ENCODE measurements at places on chromosomes 3 and 15. TPM values are rescaled to one million over a fixed set of nuclear protein-coding genes. Genes with fewer than 3 reads are reported as not detected.
A peak's percentile ranks its signal among the peaks of the same experiment; 100 is the strongest.

DNA sequence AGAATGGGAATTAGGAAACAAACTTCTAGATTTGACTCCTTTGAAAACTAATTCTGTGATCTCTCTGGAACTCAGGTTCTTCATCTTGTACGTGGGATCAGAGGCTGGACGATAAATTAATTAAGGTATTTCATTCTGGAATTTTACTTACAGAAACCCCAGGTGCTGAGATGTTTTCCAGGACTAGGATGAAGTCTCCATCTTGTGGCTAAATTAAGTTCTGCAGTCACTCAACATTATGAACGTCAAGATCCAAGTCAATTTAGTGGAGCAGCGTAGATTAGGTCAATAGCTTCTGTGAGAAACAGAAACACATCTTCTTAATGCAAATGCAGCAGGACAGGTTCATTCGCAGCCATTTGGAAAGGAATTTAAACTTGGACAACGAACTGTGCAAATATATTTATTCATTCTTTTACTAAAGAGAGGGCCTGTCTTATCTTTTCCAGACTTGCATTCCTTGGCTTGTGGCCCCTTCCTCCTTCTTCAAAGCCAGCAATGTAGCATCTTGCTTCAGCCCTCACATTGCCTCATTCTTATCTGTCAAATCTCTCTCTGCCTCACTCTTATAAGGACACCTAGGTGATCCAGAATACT lies 26.7 kb upstream of the TMC3 start:
- DNase-seq = peak; percentile 58

GRCh38 chr3:188947401-188948280 lies 224.1 kb upstream of the TPRG1 start:
- DNase-seq = peak; percentile 95

DNA sequence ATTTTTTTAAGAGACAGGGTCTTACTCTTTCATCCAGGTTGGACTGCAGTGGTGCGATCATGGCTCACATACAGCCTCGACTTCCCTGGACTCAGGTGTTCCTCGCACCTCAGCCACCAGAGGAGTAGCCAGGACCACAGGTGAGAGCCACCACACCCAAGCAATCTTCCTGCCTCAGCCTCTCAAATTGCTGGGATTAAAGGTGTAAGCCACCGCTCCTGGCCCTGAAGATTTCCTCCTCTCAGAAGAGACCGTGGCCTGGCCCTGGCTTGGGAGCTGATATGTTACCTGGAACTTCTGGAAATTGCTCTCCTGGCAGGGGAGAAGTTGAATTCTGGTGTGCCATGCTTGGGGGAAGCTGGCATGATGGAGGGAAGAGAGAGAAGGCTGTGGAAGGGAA lies 36.2 kb downstream of the PPCDC start:
- DNase-seq = no peak

- no peak for DNase-seq
Measured at GRCh38 chr3:197953325-197953724, 3.3 kb downstream of the RPL35A start.

- DNase-seq = no peak
Measured at GRCh38 chr3:128770387-128770786, 44.4 kb downstream of the RAB7A start.

- no peak for DNase-seq
Measured at GRCh38 chr15:59177317-59177660, 29.4 kb upstream of the LDHAL6B start.

- DNase-seq = no peak
Measured at GRCh38 chr3:66073464-66074141, 34.9 kb upstream of the MAGI1 start.

IGSF10 gene
- 3.9 TPM for total RNA-seq

SKOR1 gene
- 14.9 TPM for total RNA-seq

ADAMTS7 gene
- total RNA-seq = 25.9 TPM
